Stimulated activated CD4-positive, alpha-beta T cell treated with anti-CD3 and anti-CD28 coated beads, TNF-alpha, amount 100 ng/mL, for 4 hours (primary cell): ENCODE measurements at places on chromosomes 1 and 21.

DNA sequence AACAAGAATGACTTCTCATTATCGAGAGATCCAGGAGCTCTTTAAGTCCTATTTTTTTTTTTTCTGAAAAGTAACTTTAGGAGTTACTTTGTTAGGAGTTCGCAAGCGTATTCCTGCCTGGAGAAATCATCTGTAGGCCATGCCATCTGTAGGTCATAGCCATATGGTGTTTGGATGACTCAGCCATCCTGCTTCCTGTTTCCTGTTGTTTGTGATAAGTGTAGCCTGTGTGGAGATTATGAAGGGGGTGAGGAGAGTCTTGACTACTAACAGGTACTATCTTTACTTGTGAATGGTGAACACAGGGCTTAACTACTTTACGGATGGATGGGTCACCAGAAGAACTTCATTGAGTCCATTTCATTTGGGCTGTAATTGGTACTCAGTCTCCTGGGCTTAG, 327.2 kb downstream of the PTPRU start:
- no peak for DNase-seq

- no peak for DNase-seq
Observed at GRCh38 chr1:34736692-34737091, 18.2 kb upstream of the GJB5 start.

GRCh38 chr1:155002464-155003226, at the start of gene ZBTB7B:
Gene ZBTB7B, plus strand, starts transcription at chr1:155002802. Its CDS starts 11,859 bp downstream, at chr1:155014661.
- no peak for DNase-seq

DNA sequence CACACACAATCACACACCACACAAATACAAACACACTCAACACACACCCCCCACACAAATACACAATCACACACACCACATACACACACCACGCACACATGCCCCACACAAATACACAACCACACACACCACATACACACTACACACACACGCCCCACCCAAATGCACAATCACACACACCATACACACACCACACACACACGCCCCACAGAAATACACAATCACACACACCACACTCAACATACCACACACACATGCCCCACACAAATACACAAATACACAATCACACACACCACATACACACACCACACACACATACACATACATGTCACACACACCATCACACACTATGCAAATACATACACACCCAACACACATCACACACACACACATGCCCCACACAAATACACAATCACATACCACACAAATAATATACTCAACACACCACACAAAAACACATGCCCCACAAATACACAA, 50.2 kb downstream of the PRDM15 start:
- DNase-seq, result no peak

- DNase-seq, result no peak
Observed at GRCh38 chr1:196590012-196590708, 18.1 kb downstream of the KCNT2 start.

DNA sequence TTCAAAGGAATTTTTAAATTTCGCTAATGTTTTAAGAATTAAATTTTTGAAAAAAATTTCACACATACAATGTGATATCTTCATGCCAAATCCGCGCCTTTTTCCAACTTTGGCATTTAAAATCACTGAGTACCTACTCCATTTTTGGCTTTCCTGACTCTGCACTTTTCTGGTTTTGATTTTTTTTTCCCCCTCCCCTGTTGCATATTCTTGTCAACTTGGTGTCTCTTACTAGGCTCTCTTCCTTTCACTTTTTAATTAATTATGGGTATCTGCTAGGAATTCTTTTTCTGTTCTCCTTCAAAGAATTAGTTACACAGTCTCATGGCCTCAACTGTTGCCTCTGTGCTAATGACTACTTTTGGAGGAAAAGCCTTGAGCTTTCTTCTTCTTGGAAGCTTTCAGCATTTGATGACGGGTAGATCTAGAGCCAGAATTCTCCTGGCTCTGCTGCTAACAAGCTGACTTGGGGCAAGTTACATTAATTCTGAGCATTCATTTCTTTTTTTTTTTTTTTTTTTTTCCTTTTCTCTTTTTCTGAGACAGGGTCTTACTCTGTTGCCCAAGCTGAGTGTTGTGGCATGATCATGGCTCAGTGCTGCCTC, 1.8 kb downstream of the AGL start:
- no peak for DNase-seq

DNA sequence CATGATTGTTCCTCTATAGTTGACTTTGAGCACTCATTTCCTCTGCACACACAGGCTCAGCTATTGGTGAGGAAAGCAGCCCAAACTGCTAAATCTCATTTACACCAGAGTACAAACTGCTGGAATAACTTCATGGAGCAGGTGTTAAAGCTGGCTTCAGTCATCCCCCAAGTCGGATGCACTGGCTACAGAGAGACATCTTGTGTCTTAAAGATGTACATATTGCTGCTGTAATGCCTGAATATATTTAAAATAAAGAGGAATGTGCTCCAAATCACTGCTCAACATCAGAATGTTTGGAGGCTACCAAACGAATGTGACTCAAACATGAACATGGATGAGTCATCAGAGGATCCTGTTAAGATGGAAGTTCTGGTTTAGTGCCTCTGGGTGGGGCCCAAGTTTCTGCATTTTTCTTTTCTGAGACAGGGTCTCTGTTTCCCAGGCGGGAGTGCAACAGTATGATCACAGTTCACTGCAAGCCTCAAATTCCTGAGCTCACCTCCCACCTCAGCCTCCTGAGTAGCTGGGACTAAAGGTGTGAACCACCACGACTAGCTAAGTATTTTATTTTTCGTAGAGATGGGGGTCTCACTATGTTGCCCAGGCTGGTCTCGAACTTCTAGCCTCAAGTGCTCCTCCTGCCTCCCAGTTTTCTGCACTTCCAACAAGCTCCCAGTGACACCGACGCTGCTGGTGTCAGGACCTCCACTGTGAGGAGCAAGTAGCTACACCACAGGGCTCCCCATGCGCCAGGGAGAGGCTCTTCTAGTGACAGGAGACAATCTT, 79.0 kb upstream of the KRTAP19-8 start:
- DNase-seq, result no peak

GRCh38 chr1:156847591-156848460, 11.1 kb downstream of the INSRR start:
- DNase-seq, result no peak

GRCh38 chr1:12232221-12232620, 2.4 kb downstream of the VPS13D start:
- no peak for DNase-seq

DNA sequence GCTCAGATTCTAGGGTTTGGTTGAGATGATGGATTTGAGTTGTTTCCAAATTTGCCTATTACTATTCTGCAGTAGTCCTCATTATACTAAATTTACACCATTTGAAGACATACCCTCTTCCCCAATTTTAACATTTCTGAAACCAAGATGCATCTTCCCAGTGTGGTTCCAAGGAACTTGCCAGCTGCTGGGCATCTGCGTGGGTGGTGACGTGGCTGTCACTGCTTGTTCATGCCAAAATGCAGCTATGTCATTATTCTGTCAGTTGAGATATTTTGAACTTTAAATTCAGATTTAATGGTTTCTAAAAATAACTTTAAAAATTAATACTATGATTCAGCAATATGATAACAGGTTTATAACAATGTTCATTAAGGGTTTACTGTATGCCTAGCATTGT, 1.2 kb downstream of the ZFP69 start:
- no peak for DNase-seq

DNA sequence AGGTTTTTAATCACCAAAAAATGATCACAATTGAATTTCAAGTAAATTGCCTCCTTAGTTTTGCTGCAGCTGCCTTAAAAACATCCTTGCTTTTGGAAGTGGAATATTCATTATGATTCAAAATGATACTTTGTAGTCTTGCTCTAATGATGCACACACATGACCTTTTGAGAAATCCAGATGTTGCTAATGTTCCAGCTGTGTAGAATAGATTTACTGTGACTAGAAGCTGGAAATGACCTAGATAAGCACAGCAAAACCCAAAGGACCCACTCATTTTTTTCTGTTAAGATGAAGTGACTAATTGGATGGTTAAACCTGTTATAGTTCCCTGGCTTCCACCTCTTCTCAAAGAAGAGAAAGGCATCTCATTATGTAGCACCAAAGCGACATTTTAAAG, 64.6 kb upstream of the RALGPS2 start:
- DNase-seq, result no peak

GRCh38 chr1:169024800-169025271, 81.7 kb upstream of the ATP1B1 start:
- DNase-seq, result no peak
